Activated CD8-positive, alpha-beta memory T cell treated with anti-CD3 and anti-CD28 coated beads for 1 hour (primary cell): ENCODE measurements at places on chromosomes 5 and 9.

DNA sequence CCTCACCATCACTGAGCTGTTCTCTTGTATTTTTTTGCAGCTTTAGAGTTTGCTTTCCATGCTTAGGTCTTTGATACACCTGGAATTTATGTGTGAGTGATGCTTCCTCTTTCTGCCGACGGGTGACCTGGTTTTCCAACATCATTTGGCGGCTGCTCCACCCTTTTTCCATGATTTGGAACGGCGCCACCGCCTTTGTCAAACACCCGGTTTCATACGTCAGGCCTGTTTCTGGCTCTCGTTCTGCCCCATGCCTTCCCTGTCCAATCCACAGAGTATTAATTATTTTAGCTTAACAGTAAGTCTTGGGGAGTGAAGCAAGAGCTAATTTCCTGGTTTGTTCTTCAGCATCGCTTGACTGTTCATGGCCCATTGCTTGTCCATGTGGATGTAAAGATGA lies 30.2 kb downstream of the CACNA1B start:
- DNase-seq = no peak

- DNase-seq = no peak
These were observed 96.3 kb downstream of the CDH18 start for GRCh38 chr5:19891658-19892057.

DNA sequence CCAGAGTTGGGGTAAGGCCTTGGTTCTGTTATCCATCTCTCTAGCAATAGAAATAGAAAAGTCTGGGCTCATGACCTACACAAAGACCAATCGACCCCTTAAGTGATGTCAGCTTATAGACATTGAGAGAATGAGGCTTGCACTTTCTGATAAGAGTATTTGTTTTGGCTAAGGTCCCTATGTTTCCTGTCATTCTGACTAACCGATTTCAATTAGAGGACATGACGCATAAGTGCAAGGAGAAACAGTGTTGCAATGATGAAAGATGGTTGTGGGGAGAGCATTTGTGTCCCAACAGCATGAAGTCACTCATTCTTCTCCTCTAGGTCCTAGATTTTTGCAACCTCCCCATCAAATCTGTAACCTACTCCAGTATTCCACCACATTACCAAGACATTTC lies 255.1 kb downstream of the MAT2B start:
- DNase-seq = no peak

GRCh38 chr5:94746731-94747124 lies 128.3 kb downstream of the SLF1 start:
- DNase-seq = no peak

- no peak for DNase-seq
These were observed 102.4 kb downstream of the ZNF354C start for GRCh38 chr5:179162351-179163235.

GRCh38 chr9:107721705-107722245 lies 232.2 kb upstream of the KLF4 start:
- DNase-seq = no peak

GRCh38 chr5:164244-164643 lies 27.1 kb upstream of the LRRC14B start:
- DNase-seq = no peak

DNA sequence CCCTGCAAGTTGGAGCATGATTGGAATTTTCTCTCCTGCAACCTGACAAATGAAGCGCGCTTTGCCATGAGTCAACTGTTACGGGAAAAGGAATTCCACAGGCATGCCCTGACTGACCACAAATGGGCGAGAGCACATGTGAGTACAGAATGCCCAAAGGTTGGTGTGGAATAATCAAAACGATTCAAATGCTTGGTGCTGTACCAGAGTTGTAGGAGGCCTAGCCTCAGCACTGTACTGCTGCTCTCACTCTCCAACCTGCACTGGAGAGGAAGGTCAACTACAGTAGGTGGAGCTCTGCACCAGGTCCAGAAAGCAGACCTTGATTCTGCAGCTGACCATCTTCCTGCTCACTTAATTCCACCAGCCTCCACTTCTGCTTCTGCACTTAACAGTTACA lies 406.9 kb upstream of the ACTBL2 start:
- DNase-seq = no peak

GRCh38 chr5:160668356-160668755 lies 183.7 kb downstream of the ATP10B start:
- no peak for DNase-seq

DNA sequence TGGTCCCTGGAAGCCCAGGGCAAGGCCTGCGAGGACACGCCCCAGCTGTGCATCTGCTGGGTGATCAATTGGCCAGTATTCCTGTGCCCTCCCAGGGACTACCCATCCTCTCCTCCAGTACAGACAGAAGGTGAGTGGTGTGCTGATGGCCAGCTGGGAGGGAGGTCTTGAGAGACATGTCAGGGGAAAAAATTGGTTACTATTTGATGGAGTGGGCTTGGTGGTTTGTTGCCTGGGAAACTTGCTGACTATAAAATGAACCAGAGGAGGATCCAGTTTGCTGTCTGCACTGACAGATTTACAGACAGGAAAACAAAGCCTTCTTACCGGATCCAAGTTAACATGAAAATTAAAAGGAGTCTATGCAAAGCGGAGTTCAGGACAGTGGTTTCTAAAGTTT lies 40.3 kb downstream of the MAP1B start:
- DNase-seq = no peak

DNA sequence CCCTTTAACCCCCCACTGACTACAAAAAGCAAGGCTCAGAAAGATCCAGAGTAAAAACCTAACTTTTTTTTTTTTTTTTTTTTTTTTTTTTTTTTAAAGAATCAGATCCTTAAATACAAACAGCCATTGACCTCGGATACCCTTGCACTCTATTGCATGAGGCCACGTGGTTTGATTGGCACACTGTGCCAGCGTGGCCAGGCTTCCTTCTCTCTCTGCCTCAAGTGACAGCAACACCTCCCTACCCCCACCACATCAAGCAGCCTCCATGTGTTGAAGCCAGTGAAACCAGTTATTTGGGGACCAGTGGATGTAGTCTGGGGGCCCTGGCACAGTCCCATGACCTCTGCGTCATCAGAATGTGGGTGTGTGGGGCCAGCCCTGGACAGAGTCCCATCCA lies 71.4 kb downstream of the OTULIN start:
- DNase-seq = no peak

DNA sequence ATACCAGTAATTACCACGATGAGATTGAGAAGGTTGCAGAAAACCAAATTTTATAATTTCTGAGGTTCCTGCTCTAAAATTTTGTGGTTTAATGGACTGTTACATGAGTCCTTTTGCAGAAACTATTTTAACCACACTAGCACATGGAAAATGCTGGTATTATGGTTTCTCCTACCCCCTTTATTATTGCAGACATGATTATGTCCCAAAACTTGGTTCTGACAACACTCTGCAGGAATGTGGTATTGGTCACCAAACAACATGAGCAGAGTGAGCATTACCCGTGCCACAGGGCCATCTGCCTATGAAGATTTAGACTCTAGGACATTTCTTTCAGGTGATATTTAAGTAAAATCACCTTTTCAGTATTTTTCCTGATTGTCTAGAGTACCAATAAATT lies 2.8 kb upstream of the ECM2 start:
- DNase-seq = no peak

- DNase-seq = no peak
These were observed 80.4 kb downstream of the HMCN2 start for GRCh38 chr9:130345897-130346385.

DNA sequence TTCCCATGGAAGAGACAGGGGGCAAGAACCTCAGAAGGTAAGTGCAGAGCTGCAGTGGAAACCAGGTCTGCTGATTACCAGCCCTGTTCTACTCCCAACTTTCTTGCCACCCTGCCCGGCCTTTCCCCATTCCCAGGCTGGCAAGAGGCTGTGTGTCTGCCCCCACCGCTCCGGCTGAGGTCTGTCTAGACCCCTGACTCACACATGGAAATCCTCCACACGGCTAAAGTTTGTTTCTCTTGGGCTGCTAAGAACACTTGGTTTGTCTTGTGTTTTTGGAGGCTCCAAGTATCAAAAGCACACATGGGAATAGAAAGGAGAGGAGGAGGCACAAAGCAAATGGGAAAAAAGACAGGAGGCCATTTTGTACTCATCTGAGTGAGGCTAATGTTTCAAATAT lies 168.3 kb downstream of the GABBR2 start:
- DNase-seq = no peak

DNA sequence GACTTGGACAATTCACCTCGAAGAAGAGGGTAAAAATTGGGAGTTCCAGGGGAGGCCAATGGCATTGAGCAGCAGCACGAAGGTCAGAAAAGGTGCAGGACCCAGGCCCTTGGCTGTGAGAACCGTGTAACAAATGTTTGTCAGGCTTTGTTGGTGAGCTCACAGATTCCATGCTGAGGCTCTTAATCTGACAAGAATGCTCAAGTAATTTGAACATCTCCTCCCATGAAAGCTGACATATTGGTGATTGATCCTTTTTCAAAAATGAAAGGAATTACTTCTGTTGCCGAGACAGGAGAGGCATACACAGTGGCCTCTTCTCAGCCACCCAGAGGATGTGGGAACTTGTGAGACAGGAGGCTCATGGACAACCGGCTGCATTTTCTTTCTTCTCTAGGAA lies 11.6 kb downstream of the RAI14 start:
- DNase-seq = no peak

GRCh38 chr9:19479874-19480273 lies 71.1 kb downstream of the ACER2 start:
- DNase-seq = no peak

DNA sequence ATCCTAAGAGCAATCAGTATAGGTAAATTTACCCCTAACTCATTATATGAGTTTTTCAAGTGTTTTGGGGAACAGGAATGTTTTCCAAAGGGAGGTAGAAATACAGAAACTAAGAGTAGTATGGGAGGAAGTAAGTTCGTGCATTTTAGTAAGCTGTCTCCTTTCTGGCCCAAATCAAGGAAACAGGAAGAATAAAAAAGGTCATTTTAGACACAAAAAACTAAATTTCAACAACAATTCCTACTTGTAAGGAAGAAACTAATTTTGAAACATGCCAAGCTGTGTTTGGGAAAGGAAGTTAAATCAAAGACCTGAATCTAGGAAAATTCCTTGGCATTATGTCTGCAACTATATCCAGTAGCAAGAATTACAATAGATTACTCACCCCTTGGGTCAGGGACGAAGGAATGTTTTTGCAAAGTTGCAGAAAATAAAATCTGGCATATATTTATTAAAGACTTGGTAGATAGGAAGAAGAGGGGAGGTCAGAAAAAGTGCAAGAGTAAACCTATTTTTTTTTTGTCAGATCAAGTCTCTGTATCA lies 6.5 kb upstream of the RPS6 start:
- DNase-seq = no peak

DNA sequence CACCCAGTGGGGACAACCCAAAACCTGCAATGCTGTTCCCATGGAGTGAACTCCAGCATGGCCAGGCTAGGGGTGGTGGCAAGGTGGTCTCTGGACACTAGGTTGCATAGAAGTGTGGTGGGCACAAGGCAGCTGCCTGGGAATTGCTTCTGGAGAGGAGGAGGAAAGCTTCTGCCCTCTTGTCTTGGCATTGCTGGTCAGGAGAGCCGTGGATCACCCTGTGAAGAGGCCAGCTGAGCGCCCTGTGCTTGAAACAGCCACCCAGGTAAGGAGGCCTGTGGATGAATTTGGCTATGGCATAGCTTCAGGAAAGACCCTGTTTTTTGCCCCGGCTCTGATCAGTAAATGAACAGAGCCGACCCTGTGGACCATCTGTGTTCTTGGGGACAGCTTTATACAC lies 273.1 kb downstream of the HSPA4 start:
- no peak for DNase-seq

GRCh38 chr5:155926031-155926430 lies 400.9 kb upstream of the SGCD start:
- DNase-seq = no peak

DNA sequence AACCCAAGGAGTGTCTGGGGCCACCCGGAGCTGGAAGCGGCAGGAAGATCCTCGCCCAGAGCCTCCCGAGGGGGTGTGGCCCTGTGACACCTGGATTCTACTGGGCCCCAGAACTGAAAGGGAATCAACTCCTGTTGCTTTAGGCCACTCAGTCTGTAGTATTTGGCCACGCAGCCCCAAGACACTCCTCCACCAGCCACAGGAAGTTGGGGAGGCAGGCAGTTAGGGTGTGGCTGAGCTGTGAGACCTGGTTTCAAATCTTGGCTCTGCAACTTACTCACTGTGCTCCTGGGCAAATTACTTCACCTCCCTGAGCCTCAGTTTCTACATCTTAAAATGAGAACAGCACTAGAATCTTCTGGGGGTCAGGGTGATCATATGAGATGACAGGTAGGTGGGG lies 119.8 kb upstream of the PPP1R26 start:
- DNase-seq = no peak

- DNase-seq = no peak
These were observed 102.5 kb downstream of the SPRY4 start for GRCh38 chr5:142222225-142222865.

- no peak for DNase-seq
These were observed 1095.2 kb upstream of the EDIL3 start for GRCh38 chr5:85479849-85480248.

DNA sequence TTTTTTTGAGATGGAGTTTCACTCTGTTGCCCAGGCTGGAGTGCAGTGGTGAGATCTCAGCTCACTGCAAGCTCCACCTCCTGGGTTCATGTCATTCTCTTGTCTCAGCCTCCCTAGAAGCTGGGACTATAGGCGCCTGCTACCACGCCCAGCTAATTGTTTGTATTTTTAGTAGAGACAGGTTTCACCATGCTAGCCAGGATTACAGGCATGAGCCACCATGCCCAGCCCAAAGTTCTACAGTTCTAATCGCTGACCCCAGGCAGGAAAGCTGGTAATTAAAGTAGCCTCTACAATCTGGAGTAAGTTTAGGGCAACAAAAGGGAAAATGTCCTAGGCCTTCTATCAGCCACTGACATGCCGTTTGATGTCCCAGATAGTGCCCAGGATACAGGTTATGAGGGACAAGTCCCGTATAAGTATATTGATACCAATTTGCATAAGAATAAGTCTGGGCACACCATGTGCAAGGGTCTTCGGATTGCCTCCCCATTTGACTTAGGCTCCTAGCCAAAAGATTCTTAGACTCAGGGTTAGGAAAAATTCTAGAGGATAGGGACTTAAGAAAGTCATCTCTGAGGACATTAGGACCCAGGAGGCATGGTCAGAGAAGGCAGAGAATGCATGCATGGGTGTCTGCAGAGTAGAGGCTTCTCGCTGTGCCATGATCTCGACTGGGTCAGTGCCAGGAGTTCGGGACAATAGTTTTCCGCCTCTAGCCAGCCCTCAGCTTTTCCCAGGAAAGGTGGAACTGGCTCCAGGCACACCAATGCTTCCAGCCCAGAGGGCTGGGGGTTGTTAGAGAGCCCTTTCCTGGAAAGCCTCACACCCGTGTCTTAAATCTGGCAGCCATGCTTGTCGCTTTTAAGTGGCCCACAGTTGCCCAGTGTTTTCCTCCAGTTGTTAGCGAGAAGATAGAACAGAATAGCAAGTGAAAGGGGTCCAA lies 1111.1 kb downstream of the TAF11L14 start:
- no peak for DNase-seq

- DNase-seq = no peak
These were observed 23.8 kb downstream of the LVRN start for GRCh38 chr5:115985802-115986757.

- no peak for DNase-seq
These were observed 78.8 kb upstream of the MAST4 start for GRCh38 chr5:66517351-66517750.

GRCh38 chr9:34688329-34689115 lies 2.6 kb downstream of the CCL19 start:
- DNase-seq = no peak

GRCh38 chr5:18420711-18421110 lies 786.5 kb downstream of the TAF11L14 start:
- DNase-seq = no peak

- DNase-seq = peak; percentile 44
These were observed 500.0 kb downstream of the DIRAS2 start for GRCh38 chr9:90142580-90142979.
